ENCODE measurements at places on chromosomes 1 and 21.

- DNase-seq: peak; percentile 31
Measured at GRCh38 chr1:145719230-145720079, at the start of gene CD160. CD160 (plus strand) TSS chr1:145719499; CDS start chr1:145728328, 8,829 bp downstream.

GRCh38 chr1:36224537-36225282 lies 467 bp downstream of the THRAP3 start:
- no peak for DNase-seq

GRCh38 chr1:158509471-158510156 lies 37.6 kb downstream of the OR10R2 start:
- DNase-seq: no peak

DNA sequence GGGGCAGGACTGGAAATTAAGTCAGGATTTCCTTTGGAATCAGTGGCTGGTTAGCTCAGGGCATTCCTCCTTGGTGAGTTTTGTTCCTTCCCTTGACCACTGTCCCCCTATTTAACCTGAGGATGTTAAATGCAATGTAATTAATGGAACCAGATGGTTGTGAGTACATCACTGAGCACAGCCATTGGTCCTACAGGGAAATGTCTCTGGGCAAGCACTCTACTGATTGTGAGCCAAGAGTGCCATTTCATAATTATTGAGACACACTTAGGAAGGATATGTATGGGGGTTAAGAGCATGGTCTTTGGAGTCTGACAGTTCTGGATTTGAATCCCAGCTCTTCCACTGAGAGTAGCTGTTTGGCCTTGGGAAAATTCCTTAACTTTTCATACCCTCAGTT lies 74.4 kb downstream of the SPAG17 start:
- no peak for DNase-seq

DNA sequence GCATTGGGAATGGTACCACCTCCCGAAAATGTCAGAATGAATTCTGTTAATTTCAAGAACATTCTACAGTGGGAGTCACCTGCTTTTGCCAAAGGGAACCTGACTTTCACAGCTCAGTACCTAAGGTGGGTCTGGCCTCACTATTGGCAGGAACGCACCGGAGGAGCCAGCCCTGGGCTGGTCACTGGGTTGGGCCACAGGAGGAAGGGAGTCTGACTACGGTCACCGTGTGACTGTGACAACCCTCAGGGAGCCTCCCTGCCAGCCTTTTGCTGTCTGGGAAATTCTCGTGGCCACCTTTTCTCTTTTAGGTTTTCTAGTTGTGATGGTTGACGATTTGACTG lies 2.2 kb downstream of the IL10RB start:
- DNase-seq: no peak

DNA sequence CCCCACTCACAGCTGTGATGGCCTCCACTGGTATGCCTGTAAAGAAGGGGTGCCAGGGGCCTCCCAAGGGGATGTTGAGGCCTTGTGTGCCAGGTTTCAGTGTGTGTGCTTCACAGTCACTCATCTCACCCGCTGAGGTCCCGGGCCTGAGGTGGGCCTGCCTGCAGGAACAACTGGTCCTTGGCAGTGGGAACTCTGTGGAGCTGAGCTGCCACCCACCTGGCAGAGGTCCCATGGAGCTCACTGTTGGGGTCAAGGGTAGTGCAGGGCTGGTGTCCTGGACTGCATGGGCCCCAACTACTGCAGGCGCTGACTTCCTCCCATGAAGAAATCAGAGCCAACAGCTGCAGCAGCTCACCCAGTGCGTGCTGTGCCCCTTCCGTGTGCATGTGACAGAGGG lies 17.3 kb upstream of the ZNF678 start:
- DNase-seq: no peak

DNA sequence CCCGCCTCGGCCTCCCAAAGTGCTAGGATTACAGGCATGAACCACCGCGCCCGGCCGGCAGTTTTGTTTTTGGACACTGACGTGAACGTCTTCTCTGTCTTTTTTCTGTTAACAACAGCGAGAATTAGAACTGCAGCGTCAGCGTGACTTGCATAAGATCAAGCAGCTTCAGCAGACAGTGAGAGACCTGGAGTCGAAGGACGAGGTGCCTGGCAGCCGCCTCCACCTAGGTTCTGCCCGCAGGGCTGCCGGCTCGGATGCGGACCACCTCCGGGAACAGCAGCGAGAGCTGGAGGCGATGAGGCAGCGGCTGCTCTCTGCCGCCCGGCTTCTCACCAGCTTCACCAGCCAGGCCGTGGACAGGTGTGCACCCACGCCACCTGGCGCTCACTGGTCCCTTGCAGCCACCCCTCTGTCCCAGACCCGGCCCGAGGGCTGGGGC lies 22.9 kb upstream of the DIP2A start:
- DNase-seq: no peak

DNA sequence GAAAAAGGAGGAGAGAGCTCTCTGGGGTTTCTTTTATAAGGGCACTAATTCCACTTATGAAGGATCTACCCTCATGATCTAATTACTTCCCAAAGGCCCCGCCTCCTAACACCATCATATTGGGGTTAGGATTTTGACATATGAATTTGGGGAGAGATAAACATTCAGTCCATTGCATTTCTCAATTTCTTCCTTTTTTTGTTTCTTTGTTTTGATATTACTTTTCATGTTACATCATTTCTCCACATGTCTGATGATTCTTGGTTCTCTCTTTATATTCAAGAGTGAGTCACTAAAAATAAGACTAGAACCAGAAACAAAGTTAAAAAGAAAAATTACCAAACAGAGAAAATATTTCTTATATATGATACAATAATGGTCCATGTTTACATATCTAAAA lies 63.2 kb upstream of the DUSP10 start:
- no peak for DNase-seq

- no peak for DNase-seq
Measured at GRCh38 chr1:165228676-165229075, 127.8 kb downstream of the LMX1A start.

DNA sequence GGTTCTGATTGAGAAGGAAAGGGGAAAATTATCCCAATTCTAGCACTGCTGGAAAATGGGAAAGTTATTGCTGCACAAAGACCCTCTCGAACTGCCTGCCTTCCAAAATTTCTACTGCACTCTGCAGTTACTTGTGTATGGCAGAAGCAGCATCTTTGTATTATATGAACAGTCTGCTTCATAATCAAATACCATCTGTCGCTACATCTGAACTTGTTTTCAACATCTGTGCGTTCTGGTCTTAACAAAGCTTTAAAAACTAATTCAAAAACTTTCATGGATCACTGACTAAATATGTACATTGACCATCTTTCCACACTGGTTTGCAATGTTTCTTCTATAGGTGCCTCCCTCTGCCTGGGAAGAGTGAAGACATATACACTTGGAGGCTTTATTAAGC lies 79.2 kb downstream of the PROX1 start:
- no peak for DNase-seq

DNA sequence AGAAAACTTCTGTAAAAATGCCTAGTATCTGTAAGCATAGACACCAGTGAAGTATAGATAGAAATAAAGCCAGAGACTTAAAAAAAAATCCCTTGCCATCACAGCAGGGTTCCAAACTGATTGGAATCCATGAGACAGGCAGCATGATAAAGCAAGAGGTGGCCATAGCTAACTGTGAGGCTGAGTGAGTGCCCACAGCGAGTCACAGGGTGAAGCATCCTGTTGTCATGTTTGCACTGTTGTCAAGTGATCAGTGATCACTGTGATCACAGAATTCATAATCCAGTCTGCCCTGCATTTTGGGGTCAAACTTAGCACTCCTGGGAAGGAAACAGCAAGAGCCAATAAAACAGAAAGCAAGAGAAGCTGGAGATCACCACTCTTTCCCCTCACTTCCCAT lies 33.3 kb downstream of the LRRC8B start:
- no peak for DNase-seq

GRCh38 chr1:167720965-167721616 lies 691 bp upstream of the MPZL1 start:
- no peak for DNase-seq

DNA sequence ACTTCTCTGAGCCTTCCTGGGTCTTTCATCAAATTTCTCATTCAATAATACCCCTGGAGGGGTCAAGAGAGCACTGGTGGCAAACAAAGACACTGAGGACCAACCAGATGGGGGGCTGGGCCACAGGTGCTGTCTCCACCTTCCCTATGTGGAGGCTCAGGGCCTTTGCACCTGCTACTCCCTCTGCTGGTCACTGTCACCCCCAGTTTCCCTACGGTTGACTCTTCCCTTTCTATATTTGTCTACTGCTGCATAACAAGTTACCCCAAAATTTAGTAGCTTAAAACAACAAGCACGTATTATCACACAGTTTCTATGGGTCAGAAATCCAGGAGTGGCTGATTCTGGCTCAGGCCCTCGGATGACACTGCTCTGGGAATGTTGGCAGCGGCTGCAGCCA lies 138.8 kb upstream of the RUNX3 start:
- DNase-seq: no peak

DNA sequence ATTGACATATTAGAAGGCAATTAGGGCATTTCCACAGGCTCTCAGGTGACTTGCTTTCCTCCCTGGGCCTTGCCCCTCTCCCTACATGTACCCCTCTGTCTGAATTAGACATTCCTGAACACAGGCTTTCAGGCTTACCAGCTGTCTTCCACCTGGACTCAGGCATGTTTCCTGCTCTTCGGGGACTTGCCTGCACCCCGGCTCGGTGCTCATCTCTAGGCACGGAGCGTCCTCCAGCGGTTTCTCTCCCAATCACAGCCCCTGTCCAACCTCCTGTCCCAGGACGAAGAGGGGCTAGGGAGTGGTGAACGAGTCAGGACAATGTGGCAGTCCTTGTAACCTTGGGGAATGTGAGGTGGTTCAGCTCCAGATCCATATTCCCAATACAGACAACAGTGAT lies 4.2 kb downstream of the PROK1 start:
- DNase-seq: no peak

- DNase-seq: no peak
Measured at GRCh38 chr21:30818837-30819610, 6.0 kb upstream of the KRTAP8-1 start.

DNA sequence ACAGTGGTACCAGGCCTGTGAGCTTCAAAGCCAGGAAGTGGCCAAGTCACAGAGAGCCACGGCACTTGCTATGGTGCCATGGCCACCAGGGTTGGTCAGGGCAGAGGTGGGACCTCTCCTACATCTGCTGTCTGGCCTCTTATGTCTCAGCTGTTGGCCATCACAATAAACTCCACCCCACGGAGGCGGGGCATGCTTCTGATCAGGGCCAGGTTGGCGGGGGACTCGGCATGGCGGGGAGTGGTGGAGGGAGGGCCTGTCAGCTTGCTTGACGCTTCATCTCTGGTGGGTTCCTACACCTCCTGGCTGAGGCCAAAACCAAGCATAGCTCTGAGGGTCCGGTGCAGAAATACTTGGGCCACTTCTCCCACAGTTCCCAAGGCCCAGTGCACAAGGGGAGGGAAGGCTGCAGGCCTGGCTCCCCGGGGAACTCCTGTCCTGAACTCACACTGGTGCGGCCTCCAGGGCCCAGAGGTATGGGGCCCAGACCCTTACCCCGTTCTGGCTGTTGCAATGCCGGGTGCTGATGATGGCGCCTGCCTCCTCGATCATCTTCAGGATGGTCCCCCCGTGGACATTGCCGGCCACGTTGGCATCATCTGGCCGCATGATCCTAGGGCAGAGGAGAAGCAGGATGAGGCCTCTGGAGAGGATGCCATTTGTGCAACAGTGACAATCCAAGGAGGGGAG lies 44.2 kb downstream of the ACOT7 start:
- peak; percentile 15 for DNase-seq

DNA sequence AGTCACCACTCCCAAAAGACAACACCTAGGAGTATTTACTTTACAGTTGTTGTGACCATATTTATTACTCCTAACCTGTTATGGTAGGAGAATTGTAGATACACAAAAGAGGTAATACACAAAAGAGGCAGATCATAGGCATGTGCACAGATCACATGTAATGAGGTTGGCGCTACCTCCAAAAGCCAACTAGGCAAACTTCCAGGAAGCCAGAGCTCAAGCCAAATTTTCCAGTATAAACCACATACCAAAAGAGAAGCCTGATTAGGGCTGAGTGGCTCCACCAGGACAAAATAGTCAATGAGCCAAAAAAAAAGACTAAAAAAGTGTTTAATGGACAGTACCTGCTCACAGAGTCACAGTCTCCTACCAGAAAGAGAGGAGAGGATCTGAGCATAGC lies 195.0 kb upstream of the PBX1 start:
- DNase-seq: no peak

DNA sequence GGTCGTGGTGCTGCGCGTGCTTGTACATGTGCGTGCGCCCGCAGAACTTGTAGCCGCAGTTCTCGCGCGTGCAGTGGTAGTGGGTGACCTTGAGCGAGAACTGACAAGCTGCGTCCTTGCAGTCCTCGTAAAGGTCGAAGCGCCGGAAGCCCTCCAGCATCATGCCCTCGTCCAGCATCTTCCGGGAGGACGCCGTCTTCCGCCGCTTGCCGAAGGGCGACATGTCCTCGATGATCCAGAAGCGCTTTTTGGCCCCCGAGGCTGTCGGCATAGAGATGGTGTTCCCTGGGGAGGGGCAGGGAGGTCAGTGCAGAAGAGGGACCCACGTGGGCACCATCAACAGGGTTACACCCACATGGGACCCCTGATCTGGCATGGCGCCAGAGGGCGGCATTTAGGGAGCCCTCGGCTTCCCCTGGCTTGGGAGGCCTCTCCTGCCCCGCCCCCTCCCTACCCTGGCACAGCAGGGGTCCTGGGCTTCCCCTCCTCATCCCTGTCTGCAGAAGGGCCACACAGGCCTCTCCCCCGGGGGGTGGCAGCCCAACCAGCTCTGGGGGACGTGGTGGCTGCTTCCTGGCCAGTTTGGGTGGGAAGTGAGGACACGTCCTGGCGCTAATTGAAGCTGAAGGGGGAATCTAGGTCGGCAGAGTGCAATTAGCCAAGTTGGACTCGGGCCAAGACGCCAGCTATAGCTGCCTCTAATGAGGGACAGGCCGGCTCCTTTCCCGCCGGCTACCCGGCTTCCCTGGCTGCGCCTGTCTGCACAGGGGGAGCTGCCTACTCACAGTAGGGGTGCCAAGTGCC lies 156.5 kb downstream of the CASZ1 start:
- DNase-seq: no peak

GRCh38 chr1:184494929-184495328 lies 108.1 kb downstream of the C1orf21 start:
- DNase-seq: no peak

DNA sequence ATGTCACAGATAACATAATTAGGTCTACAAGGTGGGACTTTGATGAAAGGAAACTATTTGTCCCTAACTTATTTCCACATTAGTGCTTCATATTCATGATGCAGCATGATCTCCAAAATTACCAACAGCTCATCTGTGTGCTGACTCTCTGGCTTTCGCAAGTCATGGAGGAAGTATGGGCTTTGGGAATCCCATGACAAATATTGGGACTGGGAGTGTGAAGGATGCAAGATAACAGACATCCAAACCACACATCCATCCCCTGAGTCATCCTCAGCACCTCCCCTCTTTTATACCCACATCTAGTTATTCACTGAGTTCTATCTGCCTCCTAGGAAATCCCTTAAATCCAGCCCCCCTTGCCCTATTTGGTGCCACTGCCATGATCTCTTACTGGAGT lies 102.8 kb upstream of the COL24A1 start:
- DNase-seq: no peak

DNA sequence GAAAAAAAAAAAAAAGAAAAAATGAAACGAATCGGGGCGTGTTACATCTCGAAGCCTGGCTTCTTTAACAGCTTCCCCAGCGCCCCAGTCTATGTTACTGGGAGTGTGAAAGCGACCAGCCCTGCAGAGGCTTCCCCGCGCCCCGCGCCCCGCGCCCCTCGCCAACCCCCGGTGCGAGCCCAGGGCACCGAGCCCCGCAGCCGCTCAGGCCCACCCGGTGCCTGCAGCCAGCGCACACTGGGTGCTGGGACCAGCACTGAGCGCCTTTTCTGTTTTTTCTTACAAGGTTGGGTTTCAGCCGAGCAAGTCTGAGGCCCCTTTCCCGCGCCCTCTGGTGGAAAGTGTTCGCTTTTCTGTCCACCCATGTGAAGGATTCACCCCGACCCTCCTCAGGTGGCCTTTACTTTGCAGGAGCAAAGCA lies 42.1 kb upstream of the ZNF496 start:
- DNase-seq: peak; percentile 55
